Thymus (tissue), 14 donors: ENCODE measurements at places on chromosomes 7 and 10. TPM values are rescaled to one million over a fixed set of nuclear protein-coding genes. Genes with fewer than 3 reads are reported as not detected.

The SFRP5 gene
- total RNA-seq = 2.4 TPM

The WEE2 gene
- 0.05 TPM for total RNA-seq

DNA sequence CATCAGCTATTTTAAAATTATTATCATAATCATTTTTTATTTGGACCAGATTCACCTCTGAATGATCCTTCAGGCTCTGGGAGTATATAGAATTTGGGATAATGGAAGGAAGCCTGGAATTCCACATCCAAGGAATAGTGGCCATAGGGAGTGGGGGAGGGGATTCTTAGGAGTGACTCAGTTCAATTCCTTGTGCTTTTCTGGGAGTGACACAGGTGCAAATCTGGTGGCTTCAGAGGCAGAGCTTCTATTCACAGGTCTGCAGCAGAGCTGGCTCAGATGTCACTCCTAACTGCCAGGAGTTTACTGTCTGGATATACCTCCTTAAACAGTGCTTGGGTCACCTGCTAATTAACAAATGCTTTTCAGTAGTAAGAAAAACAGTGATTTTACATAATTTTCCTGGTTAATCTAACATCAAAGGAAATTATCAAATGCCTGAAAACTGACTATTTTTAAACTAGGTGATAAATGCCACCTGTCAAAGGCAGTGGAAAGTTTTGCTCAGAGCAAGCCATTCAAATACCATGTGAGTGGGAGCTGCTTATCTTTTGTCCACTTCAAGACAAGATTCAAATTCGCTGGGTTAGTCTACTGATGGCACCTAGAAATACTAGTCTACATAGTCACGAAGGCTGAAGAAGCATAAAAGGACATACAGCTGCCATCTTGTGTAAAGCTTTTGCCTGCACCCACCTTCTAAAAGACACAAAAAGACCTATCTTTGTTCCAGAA lies 106.7 kb upstream of the LAMB4 start:
- DNase-seq = no peak

DNA sequence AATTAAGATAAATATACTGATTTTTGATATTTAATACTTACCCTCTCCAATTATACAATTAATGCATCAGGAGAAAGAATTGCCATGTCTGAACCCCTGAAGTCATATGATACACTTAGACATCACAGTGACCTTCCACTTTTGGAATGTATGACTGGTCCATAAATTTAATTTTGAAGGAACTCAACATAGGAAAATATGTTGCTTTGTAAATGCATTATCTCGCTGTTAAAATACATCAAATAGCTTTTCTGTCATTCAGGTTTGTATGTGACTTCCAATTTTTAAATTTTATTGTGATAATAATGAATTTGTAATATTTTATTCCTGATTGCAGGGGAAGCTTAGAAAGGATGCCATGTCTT lies 631.9 kb upstream of the ANKRD30A start:
- DNase-seq = no peak

DNA sequence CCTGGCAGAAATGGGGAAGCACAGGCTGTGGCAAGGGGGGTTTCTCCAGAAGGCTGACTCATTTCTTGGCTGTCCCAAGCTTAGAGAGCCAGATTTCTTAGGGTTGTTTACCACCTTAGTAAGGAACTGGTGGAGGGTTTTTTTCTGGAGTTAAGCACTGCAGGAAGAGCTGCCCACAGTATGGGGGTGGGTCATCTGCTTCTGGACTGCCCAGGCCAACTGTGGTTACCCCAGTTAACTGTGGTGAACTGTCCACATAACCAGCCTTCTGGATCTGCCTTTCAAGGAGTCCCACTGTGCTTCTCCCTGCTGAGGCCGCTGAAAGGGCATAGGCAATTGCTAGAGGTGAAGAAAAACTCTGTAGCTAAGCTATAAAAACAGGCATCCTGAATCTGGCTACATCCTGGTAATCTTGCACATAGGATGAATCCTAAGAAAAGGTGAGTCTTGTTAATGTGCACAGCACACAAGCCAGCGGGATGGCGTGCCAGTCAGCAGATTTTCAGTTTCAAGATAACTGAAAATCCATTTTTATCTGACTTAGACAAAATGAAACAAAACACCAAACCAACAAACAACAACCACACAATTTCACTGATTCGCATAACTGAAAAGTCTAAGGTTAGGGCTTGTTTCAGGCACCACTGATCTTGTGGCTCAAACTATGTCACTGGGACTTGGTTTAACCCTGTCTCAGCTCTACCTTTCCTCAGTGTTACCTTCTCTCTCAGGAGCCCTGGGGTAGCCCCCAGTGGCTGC lies 21.6 kb upstream of the TSPAN33 start:
- DNase-seq = no peak

DNA sequence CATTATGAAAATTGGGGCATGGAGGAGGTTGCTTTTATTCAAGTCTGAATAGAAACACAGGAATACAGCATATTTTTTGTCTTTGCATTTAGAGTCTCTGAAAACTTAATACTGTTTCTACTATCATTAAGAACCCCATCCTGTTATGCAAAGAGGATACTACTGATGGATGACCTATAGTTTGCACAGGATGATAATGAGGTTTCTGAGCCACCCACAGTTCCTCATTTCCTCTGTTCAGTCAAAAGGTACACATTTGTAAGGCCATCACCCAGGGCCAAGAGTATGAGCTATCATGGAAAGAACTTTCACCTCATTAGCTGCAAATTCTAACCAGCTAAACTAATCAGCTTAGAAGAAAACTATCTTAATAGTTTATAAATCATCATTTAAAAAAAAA lies 213.0 kb upstream of the CHRM2 start:
- no peak for DNase-seq

DNA sequence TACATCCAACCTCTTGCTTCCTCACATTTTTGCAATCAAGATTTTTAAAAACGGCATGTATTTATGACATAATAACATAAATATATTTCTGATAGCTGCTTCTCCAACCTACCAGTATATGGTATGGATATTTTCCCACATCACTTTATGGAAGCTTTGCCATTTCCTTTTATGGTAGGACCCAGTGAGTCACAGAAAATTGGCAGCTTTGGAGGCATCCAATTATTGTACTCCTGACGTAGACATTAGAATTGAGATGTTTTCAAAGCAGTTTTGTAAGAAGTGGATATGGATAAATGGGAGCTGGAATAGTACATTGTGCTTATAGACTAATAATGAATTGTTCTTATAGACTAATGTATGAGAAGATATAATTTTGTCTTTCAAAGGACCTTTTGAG lies 23.8 kb upstream of the BICC1 start:
- DNase-seq = no peak

- no peak for DNase-seq
Observed at GRCh38 chr7:157362729-157363128, 25.9 kb downstream of the DNAJB6 start.
